ENCODE measurements at places on chromosomes 2 and 18. TPM values are rescaled to one million over a fixed set of nuclear protein-coding genes. Genes with fewer than 3 reads are reported as not detected.

GALNT14 gene
- not detected for total RNA-seq

- H3K27me3 ChIP-seq: no peaks in the 10 kb centered on the region
- H3K27ac ChIP-seq: peak overlapping the region; percentile 84
- H3K4me3 ChIP-seq: peak overlapping the region; percentile 21
- peaks cover 2% of the 10 kb centered on the region for H3K4me1 ChIP-seq
- peak; percentile 82 for DNase-seq
Measured at GRCh38 chr2:95551055-95551568, 40.7 kb upstream of the TRIM43 start.

DNA sequence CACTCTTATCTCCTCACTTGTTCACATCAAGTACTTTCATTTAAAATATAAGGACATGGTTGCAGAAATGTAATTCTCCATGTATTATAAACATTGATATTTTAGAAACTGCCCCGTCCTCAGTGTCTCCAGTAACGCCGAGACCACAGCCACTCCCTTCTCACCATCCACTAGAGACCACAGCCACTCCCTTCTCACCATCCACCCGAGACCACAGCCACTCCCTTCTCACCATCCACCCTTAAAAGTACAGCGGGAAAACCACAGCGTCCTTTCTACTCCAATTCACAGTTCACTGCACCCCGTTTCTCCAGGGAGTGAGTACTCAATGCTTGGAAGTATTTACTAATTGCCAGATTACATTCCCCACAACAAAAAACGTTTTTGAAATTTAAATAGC lies 1452.2 kb upstream of the ACVR2A start:
- no peaks in the 10 kb centered on the region for H3K36me3 ChIP-seq
- no peak for DNase-seq
- no peaks in the 10 kb centered on the region for H3K4me1 ChIP-seq
- H3K27me3 ChIP-seq: no peaks in the 10 kb centered on the region

GKN1 gene
- not detected for total RNA-seq

DNA sequence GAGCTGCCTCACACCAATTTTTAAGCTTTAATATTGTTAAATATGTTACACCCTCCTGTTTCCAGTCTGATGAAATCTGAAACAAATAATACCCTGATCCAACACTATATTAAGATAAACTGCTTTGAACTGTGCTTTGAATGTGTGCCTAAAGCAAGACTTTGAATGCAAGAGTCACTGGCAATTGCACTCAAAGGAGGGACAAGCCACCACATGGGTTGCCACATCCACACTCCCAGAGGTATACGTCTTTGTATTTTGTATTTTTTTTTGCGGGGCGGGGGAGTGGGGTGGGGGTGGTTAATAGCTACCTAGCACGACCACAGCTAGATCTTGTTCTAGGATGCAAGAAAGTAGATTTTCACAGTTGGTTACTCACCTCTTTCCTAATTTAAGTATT lies 1.8 kb upstream of the ZEB2 start:
- DNase-seq: no peak
- no peaks in the 10 kb centered on the region for H3K36me3 ChIP-seq
- peaks cover 9% of the 10 kb centered on the region for H3K4me1 ChIP-seq
- H3K27me3 ChIP-seq: no peaks in the 10 kb centered on the region
- H3K27ac ChIP-seq: peak overlapping the region; percentile 6

GRCh38 chr2:203873921-203874631 lies 6.5 kb downstream of the CTLA4 start:
- H3K36me3 ChIP-seq: no peaks in the 10 kb centered on the region
- no peak overlapping the region for H3K4me3 ChIP-seq
- no peaks in the 10 kb centered on the region for H3K4me1 ChIP-seq
- DNase-seq: no peak

DNA sequence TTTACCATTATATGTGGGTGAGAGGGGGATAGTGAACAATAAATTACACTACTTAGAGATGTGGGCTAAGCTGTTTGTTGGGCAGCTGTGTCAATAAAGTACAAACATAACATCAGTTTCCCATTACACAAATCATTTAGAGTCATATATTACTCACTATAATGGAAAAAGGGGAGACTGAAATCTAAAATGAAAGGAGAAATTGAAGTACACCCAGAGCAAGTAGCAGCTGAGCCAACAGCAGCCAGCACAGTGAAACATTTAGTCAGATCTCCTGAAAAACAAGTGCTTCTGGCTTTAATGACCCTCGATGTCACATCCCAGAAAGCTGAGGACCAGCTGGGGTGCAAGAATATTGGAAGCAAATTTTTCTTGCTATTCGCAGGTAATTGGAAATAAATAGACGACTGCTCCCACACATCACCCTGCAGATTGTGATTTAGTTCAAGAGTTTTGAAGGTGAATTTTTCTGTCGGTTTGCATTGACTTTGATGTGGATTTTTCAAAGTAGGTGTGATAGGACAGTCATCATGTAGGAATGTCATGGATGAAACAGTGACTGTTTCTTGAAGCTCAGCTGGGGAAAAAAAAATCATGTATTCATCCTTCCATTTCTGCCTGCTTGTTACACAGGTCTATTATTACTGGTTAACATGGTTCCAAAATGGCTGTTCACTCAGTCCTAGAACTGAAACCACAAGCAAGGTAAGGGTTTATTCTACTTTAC lies 1607.3 kb upstream of the CELF4 start:
- H3K36me3 ChIP-seq: no peaks in the 10 kb centered on the region
- no peaks in the 10 kb centered on the region for H3K4me1 ChIP-seq
- DNase-seq: no peak
- no peak overlapping the region for H3K4me3 ChIP-seq

- no peak for DNase-seq
- H3K4me1 ChIP-seq: peaks cover 10% of the 10 kb centered on the region
- no peaks in the 10 kb centered on the region for H3K36me3 ChIP-seq
- no peak overlapping the region for H3K27ac ChIP-seq
Measured at GRCh38 chr2:95208106-95208505, 785 bp downstream of the ZNF892 start.

- DNase-seq: no peak
- H3K27me3 ChIP-seq: no peaks in the 10 kb centered on the region
- H3K4me1 ChIP-seq: no peaks in the 10 kb centered on the region
- no peak overlapping the region for H3K27ac ChIP-seq
- H3K36me3 ChIP-seq: no peaks in the 10 kb centered on the region
- no peak overlapping the region for H3K4me3 ChIP-seq
Measured at GRCh38 chr2:129467012-129467779, 512.3 kb upstream of the RAB6C start.

UNC80 gene
- total RNA-seq: 0.11 TPM

GRCh38 chr2:203743441-203743981 lies 37.1 kb downstream of the CD28 start:
- H3K4me1 ChIP-seq: no peaks in the 10 kb centered on the region
- H3K27ac ChIP-seq: no peak overlapping the region
- no peaks in the 10 kb centered on the region for H3K27me3 ChIP-seq
- H3K4me3 ChIP-seq: no peak overlapping the region
- DNase-seq: no peak

Data from K562 (cell line).